ENCODE measurements at places on chromosomes 1 and 21. TPM values are rescaled to one million over a fixed set of nuclear protein-coding genes. Genes with fewer than 3 reads are reported as not detected.

Gene APCS
- not detected for total RNA-seq

DNA sequence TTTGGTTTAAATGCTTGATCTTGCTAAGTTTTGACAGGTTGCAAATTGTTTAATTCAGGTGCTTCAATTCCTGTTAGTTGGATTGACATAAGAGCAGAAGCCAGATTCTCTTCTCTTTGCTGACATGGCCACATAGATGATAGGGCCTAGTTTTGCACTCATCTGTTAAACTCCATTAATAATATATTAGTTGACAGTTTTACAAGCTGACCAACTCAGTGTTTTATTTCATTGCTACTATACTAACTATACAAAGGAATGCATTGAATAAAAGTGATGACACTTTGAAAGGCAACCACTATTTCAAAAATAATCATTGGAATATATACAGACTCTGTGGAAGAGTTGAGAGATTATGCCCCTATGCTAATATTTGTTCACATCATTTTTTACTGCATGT lies 255.6 kb upstream of the DPYD start:
- no peak for DNase-seq

DNA sequence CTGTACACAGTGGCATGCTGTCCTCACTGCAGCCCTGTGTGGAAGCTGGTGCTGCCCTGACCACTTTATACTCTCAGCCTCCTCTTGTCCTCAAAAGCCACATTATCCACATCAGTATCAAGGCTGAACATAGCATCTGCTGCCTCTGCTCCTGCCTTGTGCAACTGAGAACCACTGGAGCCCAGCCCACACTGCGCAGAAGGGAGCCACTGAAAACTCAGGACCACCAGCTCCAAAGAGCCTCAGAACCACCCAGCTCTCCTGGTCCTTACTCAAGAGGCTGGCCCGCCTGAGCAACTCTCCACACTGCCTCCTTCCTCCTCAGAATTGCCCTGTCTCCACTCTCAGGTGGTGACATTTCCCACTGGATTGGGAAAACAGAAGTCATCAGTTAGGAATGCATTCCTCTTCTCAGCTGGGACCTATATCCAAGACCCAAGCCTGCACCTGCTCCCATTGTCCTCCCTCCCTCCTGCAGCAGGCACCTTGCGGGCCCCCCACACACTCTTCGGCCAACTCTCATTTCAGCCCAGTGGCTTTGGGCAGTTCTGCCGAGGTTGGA lies 7.0 kb upstream of the KISS1 start:
- no peak for DNase-seq

- DNase-seq: no peak
Measured at GRCh38 chr21:41147096-41147978, 20.6 kb upstream of the BACE2 start.

GRCh38 chr1:117644696-117645311 lies 39.0 kb downstream of the TENT5C start:
- no peak for DNase-seq

DNA sequence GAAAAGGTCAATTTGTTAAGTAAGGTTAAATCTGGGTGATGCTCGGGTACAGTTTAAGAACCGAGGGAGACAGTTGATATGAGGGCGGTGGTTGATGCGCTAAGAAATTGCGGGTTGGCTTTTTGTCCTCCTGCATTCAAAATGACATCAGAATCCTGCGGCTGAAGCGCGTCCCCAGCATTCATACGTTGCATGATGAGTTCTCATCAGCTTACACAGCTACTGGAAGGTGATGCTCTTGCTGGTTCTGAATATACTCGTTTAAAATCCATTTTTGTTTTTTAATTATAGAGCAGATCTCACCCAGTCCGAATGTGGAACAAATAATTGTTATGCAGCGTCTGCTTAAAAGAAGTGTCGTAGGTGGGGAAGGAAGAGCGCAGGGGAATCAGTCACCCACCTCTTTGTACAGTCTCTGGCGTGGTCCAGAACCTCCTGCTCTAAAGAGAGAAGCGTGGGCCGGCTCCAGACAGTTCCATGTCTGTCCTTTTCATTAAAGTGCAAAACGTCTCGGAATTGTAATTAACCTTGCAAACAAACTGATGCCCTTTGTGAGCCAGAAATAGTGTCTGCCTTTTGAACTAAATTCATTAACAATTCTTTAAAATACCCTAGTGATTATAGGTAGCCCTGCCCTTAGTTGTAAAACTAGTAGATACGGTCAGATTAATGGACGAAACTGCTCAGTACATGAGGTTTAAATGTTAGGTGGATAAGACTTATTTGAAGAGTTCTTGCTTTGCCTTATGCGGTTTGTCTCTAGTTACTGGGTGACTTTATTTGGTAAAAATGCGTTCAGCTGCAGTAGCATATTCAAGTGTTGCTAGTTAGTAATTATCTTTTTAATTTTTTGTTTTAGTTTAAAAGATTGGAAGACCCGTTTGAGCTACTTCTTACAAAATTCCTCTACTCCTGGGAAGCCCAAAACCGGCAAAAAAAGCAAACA lies 741 bp downstream of the RGS2 start:
- DNase-seq: peak; percentile 63

Gene TRIM46
- not detected for total RNA-seq

DNA sequence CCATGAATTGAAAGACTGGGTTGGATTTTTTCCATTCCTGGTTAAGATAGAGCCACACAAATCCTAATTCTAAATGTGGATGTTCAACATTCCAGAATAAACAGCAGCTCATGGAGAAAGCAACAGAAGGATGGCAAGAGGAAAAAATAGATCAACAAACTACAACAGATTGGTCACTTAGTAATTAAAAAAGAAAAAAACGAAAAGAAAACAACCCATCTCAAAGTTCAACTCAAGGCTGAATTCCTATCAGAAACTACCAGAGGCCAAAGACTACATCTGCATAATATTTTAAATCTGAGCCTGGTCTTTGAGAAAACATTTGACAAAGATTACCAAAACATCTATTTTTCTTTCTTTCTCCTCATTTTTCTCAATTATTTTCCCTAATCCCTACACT lies 69.9 kb downstream of the TGFBR3 start:
- no peak for DNase-seq

- peak; percentile 75 for DNase-seq
Measured at GRCh38 chr1:30801771-30802198, 44.2 kb upstream of the LAPTM5 start.

GRCh38 chr1:40162753-40163441 lies 1.7 kb downstream of the RLF start:
- peak; percentile 14 for DNase-seq
